Stimulated activated CD4-positive, alpha-beta T cell treated with anti-CD3 and anti-CD28 coated beads, Interleukin-1b, Interleukin-23, amount 100 ng/mL, for 24 hours (primary cell): ENCODE measurements at places on chromosomes 5 and 9.

DNA sequence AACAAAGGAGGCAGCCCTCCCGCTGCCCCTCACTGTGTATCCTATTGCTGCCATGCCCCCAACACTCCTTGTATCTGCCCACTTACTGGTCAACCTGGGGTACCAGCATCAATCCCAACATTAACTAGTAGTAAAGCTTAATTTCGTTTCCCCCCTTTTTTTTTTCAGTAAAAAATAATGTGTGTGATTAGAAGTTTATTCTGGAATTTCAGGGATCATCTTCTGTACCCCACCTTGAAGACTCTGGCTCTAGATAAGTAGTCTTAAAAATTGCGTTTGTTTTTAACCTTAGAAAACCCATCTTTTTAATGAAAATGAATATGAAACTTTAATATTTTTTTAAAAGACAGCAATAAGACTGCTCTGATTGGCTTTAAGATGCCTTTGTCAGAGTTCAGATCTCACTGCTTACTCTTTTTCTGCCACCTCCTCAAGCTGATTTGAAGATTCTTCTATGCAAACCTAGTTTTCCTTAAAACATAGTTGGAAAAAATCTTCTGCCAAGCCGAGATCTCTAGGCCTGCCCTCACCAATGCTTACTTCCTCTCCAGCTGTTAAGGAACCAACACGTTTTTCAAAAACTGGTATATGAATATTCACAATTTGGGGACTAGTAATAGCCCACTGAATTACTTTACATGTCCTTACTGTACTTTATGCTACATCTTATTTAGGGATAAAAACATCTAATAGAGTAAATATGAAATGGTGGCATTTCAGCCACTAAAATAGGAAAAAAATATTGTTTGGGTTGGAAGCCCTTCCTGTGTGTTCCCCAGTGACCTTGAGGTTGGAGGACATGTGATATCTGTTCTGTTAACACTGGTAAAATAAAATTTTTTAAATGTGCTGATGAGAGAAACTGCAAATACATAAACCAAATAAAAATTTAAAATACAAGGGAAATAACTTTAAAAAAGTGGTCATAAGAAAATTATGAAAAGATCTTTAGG is 4.0 kb upstream of the RHOBTB3 start:
- DNase-seq = no peak

DNA sequence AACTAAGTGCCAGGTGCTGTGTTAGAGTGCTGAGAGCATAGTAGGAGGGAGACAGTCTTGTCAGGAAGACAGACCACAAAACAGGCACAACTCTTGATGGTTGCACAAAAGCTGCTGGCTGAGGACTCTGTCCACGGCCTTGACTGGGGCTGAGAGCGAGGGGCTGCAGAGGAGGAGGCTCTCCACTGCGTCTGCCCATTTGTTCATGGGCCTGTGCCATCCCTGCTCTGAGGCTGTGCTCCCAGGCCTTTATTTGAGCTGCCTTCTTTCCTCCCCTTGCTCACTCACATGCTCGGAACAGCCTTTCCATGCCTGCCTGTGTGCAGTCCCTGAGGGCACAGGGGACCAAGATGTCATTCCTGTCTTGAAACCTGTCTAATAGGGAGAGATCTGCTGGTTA is 147.8 kb downstream of the CACNA1B start:
- no peak for DNase-seq

DNA sequence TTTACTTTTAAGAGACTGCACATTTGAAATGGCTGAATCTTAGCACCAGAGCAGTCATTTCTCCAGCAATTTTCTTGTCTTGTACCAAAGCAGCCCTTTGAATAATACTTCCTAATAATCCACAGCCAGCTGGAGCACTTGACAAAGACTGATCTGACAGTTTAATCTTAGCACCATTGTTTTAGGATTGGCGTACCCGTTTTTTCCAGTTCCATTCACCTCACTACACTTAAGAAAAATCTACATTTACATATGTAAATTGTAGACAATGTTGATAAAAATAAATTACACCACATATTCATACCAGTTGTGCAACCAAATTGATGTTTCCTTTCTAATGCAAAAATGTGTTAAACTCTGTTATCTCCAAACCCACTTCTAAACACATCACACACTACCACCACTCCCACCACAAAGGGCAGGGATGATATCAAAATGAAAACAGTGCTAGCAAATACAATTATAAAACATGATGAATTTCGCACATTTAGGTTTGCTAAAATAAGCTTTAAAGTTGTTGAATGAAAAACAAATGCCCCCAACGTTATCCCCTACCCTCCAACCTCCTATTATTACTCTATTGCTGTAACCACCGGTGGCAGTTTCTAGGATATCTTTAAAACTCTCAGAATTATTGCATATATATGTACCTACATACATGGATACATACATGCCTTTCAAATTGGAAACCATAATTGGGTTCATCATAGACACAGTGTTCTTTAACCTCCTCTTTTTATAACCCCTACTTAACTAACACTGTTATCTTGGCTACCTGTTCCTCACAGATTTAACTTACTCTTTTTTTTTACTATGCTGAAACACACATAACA is 21.5 kb downstream of the SERINC5 start:
- no peak for DNase-seq

- no peak for DNase-seq
Measured at GRCh38 chr9:89528540-89528939, 30.6 kb upstream of the SEMA4D start.

DNA sequence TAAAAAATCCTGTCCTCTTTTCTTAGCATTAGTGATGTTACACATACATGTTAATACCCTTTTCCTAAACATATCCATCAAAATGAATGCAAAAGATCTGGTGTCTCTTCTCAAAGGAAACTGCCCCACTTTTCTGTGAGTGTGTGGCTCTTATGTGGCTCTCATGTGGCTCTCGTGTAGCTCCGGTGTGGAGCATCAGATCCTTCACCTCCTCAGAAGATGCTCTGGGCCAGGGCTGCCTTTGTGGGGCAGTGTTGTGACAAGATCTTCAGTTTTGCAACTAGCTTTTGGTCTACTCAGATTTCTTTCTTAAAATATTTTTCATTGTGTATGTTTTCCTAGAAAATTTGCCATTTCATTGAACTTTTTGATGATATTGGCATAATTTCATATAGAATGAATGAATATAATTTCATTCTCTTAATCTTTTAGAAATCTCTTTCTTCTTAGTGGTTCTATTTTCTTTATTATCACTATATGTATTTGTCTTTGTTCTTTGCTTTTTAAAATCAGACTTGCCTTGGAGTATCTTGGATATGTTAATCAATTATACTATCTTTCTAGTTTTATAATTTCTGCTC is 19.4 kb downstream of the GARNL3 start:
- no peak for DNase-seq

DNA sequence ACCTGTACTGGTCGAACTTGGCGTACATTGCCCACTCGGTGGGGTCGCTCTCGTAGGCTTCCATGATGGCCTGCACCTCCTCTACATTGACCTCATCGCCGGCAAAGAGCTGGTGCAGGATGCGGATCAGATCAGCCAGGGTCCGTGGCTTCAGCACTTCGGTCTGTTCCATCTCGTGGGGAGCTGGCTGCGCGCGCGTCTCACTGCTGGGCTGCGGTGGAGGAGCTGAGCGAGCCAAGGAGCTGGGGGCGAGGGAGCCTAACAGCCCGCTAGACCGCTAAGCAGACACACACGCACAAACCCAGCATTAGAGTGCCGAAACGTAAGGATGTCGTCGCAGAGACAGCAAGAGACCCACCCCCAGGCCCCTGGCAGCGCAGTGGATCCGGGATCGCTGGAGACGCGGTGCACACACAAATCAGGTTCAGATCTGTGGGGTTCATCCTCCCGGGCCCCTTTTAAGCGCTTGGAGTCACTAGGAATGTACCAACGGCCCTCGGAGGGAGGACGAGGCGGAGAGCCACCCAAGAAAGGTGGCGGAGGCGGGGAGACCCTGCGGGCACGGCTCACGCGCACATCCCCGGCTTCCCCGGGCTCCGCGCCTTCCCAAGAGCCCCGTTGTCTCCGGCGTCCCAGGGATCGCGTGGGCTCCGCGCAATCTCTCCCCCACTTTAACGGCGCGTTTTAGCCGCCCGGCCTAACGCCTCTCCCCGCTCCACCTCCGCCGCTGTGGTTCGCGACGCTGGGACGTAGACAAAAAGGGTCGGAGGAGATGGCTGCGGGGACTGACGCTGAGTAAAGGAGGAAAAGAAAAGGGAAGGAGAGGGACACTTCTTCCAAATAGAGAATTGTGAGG is at the start of gene CDO1:
TSS of gene CDO1 (minus strand) at position 434 of the 856 bp plus-strand sequence. CDS start at position 172, 262 bp downstream.
- no peak for DNase-seq
